ENCODE measurements at places on chromosomes 13 and 19. TPM values are rescaled to one million over a fixed set of nuclear protein-coding genes. Genes with fewer than 3 reads are reported as not detected.

DNA sequence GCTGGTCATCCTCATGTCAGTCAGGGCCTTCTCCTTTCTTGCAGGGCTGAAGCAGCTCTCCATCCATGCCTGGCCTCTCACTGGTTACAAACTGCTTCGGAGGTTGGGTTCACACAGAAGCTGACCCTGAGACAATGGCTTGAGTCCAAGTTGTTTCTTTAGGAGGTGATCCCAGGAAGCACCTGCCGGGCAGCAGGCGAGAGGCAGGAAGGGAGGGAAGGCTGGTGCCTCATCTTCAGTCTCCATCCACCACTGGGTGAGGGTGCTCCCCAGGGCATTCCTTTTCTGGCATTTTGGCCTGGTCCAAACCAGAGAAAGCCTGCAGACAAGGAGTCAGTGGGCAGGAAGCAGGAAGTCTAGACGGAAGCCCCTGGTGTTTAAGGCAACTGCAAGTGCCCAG, 17.6 kb upstream of the SPATA13 start:
- no peak for DNase-seq

The EXOC3L2 gene
- total RNA-seq: not detected

DNA sequence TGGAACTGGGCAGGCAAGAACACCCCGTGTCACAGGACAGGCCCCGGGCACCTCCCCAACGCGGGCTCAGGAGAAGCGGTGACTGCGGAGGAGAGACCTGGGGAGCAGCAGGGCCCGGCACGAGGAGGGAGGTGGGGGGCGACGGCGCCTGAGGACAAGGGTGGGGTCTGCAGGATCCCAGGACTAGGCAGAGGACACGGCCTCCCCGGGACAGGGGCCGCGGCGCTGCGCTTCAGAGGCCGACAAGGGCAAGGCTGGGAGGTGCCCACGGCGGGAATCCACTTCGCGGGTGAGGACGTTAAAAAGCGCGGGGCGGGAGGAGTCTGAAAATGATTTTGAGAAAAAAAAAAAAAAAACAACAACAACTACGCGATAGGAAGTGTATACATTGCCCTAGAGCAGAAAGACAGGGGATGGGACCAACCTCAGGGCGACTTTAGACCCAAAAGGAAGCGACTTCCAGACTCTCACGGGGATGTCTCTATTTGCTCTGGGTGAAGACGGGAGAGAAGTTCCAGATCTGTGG, 44.9 kb downstream of the ZNF611 start:
- DNase-seq: peak; percentile 36

DNA sequence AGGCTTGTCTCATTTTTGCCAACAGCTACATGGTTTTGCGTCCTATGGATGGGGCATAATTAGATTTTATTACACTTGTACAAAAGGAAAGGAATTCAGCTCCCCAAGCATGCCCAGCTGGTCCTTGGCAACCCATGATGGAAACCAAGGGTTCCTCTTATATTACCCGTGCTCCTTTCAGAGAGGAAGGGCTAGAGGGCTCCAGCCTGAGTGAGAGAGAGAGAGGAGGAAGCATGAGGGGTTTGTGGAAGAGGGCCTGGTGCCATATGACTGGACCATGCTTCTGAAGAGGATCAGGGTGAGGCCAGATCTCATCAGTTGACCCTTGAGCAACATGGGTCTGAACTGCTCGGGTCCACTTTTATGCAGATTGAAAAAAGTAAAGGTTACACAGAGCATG, 3.5 kb upstream of the RPS9 start:
- DNase-seq: no peak

DNA sequence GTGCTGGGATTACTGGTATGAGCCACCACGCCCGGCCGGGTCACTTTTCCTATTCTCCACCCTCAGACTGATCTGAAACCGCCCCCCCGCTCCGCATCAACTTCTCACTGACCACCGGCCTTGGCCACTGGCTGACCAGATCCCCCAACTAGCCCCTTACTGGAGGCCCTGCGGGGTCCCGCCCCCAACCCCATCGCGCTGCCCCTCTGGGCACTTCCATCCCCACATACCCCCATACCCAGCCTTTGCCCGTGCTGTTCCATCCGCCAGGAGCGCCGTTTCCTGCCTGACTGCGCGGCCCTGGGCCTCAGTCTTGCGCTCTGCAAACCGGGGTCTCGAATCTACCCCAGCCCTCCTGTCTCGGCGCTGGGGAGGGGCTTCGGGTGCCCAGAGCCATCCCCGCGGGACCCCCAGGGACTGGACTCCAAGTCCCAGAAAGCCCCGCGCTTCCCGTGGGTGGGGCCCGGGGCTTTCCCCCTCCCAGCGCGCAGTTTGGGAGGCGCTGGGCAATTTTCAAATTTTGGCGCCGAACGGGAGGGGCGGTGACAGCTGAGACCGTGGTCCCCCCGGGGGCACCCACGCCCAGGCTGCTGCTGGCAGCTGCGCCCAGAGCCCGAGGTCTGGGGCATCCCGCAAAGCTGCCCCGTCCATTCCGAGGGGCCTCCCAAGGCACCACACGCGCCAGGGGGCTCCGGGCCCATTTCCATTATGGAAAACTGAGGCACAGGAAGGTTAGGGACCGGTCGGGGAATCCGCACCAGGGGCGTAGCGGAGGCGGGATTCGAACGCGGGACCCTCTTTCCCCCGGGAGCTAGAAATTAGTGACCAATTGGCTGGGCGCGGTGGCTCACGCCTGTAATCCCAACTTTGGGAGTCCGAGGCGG, 5.2 kb upstream of the LMNB2 start:
- peak; percentile 71 for DNase-seq
